ENCODE measurements at places on chromosomes 2 and 18. TPM values are rescaled to one million over a fixed set of nuclear protein-coding genes. Genes with fewer than 3 reads are reported as not detected.

DNA sequence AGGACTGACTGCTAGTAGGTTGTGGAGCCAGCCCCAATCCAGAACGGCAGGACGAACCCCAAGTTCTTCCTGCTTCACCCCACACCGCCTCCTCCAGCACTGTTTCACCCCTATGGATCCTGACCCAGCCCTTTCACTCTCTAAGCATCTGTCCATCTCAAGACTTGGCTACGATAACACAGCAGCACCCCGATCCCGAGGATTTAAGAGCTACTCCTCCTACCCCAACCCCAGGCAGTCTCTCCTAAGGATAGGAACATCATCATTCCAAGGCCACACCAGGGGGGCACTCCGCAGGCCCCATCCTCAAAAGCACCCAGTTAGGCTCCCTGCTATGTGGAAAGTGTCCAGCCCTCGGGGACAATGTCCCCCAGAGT, 645 bp downstream of the KCTD18 start:
- DNase-seq: no peak

DNA sequence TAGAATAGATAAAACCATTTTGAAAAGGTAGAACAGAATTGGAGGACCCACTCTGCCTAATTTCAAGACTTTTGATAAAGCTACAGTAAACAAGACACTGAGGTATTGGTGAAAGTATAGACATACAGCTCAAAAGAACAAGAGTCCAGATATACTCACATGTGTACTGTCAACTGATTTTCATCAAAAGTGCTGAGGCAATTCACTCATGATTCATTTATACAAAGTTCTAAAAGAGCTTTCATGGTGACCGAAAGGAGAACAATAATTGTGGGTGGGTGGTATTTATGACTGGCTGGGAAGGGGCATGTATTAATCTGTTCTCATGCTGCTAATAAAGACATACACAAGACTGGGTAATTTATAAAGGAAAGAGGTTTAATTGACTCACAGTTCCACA, 7.3 kb downstream of the MAP4K3 start:
- no peak for DNase-seq

DNA sequence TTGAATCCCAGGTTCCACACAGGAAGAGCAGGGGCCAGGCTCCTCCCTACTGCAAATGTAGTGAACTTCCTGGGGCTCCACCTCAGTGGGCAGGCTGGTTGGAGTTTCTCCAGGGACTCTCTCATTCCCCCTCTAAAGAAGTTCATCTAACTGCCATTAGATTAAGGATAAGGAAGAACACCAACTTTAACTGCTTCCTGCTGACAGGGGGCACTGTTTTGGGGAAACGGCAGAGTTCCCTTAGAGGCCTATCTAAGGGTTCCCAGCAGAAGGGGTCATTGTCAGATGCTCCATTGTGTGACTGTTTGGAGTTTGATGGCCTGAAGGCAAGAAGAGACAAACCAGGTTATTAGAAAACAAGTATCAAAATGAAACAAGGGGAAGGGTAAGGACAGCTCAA, 2159.7 kb upstream of the PIK3C3 start:
- no peak for DNase-seq

GRCh38 chr2:202426751-202427150, 50.6 kb downstream of the BMPR2 start:
- no peak for DNase-seq

DNA sequence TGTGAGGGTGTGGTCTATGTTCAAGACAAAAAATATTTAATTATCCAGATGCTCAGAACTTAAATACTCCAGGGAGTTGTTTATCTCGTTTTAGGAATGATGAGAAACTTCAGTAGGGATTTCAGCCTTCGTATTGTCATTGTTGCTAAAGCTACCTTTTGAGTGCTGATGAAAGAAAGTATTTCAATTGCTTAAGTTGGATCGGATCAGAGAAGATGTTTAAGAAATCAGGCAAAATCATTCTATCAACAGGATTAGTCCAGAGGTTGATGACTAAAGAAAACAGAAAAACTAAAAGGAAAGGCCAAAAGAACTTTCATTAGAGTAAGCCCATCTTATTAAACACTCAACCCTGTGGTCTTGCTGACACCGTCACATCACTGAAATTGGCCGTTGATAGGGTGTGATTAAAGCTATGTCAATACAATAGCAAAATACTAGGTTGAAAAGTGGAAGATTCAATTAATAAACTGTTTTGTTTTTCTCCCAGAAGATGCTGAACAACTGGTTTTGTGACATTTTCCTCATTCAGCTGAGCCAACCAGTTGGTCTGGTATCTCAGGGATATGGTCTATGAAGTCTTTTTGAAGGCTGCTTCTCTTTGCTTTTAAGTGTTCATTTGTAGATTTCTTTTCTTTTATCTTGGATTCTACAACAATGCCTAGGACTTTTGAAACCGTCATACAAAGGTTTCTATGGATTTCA, 551.7 kb downstream of the SLC4A3 start:
- no peak for DNase-seq

- DNase-seq: no peak
Observed at GRCh38 chr2:105788670-105789290, 44.1 kb downstream of the NCK2 start.

DNA sequence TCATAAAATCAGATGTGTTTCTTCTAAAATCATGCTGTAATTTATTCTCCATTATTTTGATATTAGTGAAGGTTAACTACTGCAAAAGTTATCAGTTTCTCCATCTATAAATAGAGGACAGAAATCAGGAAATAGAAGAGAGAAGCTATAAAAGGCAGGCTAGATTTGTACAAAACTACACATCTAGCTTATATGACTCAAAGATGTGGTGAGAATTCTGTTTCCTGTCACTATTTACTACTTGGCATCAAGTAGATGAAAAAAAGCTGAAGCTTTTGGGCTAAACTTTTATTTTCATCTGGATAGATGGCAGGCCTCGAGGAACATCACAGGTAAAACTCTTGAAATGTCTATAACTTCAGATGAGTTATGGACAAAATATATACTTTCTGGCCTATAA, 49.8 kb upstream of the NAB1 start:
- DNase-seq: no peak

DNA sequence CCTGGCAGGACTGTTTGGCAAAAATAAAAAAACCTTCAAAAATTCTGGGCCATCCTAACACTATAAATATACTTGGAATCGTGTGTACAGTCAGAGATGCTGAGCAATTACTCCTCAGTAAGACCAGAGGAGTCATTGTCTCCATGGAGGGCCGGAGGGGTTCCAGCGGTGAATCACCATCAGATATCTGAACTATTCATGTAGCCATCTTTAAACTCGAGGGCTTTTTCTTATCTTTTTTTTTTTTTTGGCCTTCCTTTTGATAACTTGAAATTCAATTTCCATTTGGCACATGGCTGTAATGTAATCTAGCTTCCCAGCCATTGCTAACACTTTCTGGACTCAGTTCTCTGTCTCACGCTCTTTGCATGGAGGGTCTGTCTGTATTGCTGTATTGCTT, 7.4 kb upstream of the FHL2 start:
- peak; percentile 85 for DNase-seq

GRCh38 chr18:49359732-49360444, 100.6 kb downstream of the DYM start:
- DNase-seq: no peak

DNA sequence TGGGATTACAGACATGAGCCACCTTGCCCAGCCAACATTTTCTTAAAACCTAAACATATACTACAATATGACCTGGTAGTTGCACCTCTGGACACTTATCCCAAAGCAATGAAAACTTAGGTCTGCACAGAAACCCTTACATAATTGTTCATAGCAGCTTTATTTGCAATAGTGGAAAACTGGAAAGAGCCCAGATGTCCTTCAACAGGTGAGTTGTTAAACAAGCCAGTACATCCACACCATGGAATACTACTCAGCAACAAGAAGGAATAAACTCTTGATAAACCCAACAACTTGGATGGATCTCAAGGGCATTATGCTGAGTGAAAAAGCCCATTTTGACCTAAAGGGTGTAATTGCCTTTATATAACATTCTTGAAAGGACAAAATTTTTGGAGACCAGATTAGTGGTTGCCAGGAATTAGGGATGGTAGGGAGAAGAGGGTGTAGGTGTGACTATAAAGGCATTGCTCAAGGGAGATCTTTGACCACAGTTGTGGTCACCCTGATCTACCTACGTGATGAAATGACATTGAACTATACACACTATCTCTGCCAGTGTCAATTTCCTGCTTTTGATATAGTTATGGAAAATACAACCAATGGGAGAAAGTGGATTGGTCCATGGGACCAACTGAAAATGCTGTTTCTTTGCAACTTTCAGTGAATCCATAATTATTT, 11.9 kb upstream of the AMMECR1L start:
- no peak for DNase-seq

GRCh38 chr2:6578416-6578815, 287.3 kb downstream of the CMPK2 start:
- no peak for DNase-seq

DNA sequence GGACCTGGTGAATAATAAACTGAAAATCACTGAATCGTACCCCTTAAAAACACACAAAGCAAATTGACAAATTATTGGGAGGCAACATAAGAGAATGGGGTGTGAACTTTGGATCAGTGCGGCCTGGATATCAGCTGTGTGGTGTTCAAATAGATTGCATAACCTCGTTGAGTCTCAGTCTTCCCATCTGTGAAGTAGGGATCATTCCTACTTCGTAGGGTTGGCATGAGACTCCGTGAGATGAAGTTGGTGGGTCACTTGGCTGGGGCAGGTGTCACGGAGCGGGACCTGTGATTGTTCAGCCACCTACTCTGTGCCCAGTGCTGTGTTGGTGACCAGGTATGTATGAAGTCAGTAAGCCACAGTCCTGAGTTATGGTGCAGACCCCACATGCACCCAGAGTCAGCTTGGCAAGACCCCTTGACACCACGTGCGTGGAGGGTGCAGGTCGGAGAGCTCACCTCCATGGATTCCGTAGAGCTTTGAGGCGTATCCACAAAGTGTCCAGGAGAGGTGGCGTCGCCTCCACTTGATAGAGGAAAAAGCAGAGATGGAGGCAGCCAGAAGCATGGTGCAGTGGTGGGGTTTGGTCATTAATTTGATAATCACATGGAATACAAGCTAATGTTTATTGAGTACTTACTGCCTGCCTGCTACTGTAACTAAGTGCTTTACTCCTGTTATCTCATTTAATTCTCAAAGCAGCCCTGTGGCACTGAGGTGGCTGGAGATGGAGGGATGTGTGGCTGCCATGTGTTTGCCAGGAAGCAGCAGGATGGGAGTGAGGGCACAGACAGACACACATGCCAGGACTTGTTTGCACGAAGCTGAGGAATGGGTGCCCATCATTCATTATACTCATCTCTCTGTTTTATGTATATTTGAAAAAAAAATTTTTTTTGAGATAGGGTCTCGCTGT, 35.8 kb downstream of the HPCAL1 start:
- no peak for DNase-seq

DNA sequence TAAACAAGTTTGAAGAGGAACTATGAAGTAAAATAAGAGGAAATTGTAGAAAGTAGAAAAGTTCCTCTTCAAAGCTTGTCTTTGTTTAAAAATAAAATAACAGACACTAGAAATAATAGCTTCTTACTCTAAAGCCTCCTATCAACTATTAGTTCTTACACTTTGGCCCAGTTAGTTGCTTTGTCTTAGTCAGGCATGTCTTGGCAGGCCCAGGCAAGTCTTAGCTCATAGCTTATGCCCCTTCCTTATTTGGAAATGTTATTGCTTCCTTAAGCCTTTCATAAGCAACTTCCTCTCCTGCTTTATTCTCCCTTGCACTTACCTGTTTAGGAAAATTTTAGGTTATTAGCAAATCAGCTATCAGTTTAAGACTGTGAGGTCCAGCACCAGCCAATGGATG, 950.6 kb upstream of the LRATD1 start:
- no peak for DNase-seq

DNA sequence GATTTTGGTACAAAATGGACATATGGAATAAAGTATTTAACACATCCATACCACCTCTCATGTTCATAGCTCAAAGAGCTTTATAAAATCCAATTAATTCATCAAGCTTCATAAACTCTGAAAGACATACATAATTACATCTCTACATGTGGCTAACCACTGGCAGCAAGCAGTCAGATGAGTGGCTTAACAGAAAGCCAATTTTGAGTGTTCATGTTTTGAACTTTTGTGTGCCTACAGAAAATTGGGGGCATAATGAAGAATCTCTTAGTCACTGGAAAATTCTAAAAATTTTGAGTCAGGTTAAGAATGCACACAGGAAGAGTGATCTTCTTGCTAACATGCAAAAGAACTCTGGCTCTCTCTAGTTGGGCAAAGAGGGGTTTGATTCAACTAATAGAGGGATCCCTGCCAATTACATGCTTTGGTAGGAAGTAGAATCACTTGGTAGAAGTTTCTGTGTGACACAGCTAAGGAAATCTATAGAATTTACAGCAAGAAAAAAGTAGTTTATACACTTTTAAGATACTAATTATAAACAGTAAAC, 287.4 kb downstream of the NOL4 start:
- DNase-seq: no peak

- DNase-seq: peak; percentile 75
Observed at GRCh38 chr2:20589975-20590703, 60.8 kb downstream of the HS1BP3 start.

DNA sequence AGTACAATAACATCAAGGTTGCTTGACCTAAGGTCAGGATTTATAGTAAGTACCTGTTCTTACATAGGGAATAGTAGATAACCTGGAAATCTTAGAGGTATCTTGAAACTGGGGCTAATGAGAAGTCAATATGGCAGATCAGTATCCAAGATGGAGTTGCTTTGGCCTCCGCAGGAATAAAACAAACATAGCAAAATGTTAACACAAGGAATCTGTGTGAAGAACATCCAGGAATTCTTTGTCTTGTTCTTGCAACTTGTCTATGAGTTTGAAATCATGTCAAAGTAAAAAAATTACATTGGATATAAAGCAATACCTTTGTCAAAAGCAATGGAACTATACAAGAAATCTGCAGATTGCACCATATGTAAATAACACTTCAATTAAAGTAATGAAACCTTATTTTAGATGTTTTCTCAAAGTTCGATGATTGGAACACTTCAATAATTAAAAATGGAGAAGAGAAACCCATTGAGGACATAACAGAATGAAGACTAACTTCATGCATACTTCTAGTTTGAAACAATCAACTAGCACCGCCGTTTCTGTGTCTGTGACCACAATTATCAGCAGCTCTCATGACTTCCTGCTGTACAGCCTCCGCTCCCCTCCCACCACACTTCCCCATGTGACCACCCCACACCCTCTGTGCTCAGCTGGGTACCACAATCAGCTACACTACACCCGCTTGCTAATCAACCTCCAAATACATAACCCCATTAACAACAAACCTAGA, 27.6 kb downstream of the C2orf76 start:
- no peak for DNase-seq

- peak; percentile 78 for DNase-seq
Observed at GRCh38 chr2:46315103-46315890, 18.1 kb downstream of the EPAS1 start.

The MRO gene
- not detected for total RNA-seq

The DSG4 gene
- not detected for total RNA-seq

The VWA3B gene
- not detected for total RNA-seq

The SCG2 gene
- total RNA-seq: 5.0 TPM

The MAL gene
- total RNA-seq: not detected

All from SJSA1 (cell line).